Bronchial smooth muscle cell (primary cell): ENCODE measurements at places on chromosomes 4 and X. TPM values are rescaled to one million over a fixed set of nuclear protein-coding genes. Genes with fewer than 3 reads are reported as not detected.

The ASB5 gene
- total RNA-seq, result 0.26 and 0.47 TPM in 2 replicates

The NLGN4X gene
- total RNA-seq, result 0.09 TPM in 1 of 2 replicates, not detected in the other

The KIF4A gene
- 0.86 and 2.2 TPM in 2 replicates for total RNA-seq

The DMD gene
- 0.26 and 1.9 TPM in 2 replicates for total RNA-seq

The CA5B gene
- total RNA-seq, result 5.2 and 8.5 TPM in 2 replicates

The TMPRSS11B gene
- not detected in 2 replicates for total RNA-seq

The SMR3B gene
- total RNA-seq, result not detected in 2 replicates

The CDK16 gene
- 36.6 TPM in 2 replicates for total RNA-seq

The SPANXN5 gene
- not detected in 2 replicates for total RNA-seq

The CENPVL3 gene
- total RNA-seq, result not detected in 2 replicates

The ANAPC10 gene
- 14.6 and 18.4 TPM in 2 replicates for total RNA-seq
